ENCODE measurements at places on chromosomes 5 and 9.

DNA sequence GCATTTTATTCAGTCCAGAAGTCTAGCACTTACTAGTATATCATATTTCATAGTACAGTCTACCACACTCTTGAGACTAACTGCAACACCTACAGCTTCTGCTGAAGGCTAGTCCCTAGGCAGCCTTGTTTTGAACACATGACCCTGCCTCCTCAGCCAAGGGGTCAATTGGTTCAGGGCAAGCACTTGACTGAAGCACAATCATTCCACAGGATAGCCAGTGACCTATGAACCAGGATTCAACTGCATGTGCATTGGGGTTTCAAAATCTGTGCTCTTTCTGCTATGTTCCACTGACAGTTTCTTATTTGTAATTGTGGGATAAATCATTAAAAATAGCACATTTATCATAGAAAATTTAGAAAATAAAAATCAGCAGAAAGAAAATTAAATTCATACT, 186.8 kb downstream of the TMEM161B start:
- DNase-seq = no peak

- DNase-seq = no peak
Observed at GRCh38 chr9:92289708-92290390, 3.6 kb downstream of the IARS1 start.

DNA sequence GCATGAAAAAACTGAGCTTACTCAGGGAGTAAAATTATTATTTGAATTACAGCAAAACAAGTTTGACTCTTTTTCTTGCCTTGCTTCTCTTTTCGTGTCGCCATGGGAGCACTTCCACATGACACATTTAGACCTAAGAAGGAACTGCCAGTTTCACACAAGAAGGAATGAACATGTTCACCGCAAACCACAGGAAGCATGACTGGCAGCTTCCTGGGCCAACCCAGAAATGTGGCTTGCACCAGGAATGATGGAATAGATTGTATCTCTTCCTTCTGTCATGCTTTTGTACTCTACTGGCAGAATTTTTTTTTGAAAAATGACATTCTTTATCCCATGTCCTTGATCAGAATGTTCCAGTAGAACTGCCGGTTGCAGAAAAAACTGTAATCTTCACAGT, 32.9 kb upstream of the MAN2A1 start:
- DNase-seq = peak; percentile 85

- DNase-seq = no peak
Observed at GRCh38 chr9:93862877-93863545, 92.1 kb downstream of the BARX1 start.

GRCh38 chr5:57698802-57699201, 216.2 kb upstream of the ACTBL2 start:
- no peak for DNase-seq

- DNase-seq = no peak
Observed at GRCh38 chr5:67817652-67818051, 397.9 kb upstream of the PIK3R1 start.

DNA sequence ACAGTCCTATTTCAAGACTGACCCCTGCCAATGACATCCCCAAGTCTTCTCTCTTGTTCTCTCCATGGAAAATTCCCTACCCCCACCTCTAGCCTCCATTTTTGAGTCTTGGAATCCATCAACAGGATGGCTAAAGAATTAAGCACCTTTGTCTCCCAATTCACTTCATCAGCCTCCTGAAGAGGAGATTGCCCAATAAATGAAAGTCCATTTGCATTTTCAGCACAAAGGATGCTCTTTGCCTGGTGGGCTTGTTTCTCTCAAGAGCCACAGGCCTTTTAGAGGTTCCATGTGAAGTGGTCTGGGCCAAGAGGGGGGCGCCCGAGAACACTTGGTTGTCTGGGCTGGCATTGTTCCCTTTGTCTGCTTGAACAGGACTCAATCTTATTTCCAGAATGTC, 12.6 kb downstream of the HSD17B3 start:
- DNase-seq = no peak

GRCh38 chr5:81826128-81826527, 75.2 kb upstream of the SSBP2 start:
- no peak for DNase-seq

DNA sequence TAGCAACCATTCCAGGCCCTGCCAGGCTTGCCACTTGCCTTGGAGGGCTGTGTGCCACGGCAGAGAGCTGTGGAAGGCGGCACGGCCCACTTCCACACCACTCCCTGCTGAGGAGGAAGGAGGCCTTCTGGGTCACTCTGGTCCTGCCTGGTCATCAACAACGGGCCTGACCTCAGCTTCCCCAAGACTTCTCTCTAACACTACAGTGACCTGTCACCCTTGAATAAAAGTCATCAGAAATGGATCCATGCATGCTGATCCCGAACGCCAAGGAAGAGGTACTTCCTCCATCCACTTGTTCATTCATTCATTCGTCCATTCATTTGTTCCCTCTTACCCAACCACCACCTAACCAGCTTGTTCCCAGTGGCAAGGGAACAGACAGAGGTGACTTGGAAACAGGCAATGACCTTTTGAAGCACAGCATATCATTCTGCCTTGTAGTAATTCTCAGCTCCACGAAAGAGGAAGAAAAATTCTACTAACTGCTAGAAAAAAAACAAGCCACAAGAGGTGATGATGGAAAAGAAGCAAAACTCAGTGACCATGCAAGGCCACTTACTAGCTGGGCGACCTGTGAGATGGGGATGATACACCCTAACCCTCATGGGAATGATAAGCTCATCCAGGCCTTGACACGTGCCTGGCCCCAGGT, 58.6 kb downstream of the STK10 start:
- peak; percentile 85 for DNase-seq

- DNase-seq = no peak
Observed at GRCh38 chr9:130352081-130352480, 86.5 kb downstream of the HMCN2 start.

GRCh38 chr9:127209948-127210640, 54.5 kb upstream of the GARNL3 start:
- DNase-seq = peak; percentile 64

DNA sequence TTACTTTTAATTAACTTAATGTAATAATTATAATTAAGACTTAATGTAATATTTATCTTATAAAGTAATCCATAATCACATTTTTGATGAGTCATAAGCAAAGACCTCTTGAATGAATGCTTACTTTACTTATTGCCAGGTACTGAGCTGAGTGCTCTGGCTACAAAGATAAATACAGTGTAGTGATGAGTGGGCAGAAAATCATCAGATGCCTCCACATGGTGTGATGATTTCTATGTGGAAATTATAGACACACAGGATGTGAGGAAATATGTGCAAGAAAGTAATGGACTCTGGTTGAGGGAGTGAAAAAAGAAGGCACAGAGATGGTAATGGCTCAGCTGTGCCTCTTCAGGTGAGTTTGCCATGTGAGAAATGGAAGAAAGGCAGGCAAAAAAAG, 422.6 kb upstream of the CD180 start:
- no peak for DNase-seq

- peak; percentile 73 for DNase-seq
Observed at GRCh38 chr5:158676642-158677469, 422.9 kb downstream of the EBF1 start.

DNA sequence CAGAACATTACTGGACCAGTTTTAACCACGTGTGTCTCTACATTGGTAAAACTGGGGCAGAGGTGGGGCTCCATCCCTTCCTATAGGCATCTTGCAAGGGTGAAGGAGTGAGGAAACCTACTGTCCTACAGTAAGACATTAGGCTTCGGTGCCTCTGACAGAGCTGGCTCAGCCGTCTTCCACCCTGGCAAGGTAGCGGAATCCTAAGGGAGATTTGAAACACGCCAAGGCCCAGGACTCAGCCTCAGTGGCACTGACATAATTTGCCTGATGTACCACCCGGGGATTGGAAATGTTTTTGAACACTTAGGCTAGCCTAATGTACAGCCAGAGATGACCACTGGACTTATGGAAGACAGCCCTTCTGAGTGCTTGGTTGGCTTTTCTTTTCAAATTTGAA, 329.7 kb upstream of the IRX1 start:
- no peak for DNase-seq

- DNase-seq = no peak
Observed at GRCh38 chr5:169165052-169165451, 135.9 kb downstream of the SLIT3 start.

- no peak for DNase-seq
Observed at GRCh38 chr5:172453206-172453985, 929 bp downstream of the SH3PXD2B start.

GRCh38 chr5:10876006-10876744, 115.1 kb upstream of the DAP start:
- no peak for DNase-seq

DNA sequence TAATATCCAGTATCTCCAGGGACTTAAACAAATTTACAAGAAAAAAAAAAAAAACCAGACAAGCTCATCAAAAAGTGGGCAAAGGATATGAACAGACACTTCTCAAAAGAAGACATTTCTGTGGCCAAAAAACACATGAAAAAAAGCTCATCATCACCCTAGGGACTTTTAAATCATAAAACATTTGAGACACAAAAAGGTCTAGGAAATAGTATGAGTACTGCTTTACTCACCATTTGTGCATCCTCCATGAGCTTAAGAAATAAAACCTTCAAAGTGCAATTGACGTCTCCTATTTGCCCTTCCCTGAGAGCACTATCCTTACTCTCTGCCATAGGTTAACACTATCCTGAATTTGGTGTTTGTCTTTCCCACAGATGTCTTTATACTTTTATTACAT, 193.7 kb upstream of the NREP start:
- no peak for DNase-seq

DNA sequence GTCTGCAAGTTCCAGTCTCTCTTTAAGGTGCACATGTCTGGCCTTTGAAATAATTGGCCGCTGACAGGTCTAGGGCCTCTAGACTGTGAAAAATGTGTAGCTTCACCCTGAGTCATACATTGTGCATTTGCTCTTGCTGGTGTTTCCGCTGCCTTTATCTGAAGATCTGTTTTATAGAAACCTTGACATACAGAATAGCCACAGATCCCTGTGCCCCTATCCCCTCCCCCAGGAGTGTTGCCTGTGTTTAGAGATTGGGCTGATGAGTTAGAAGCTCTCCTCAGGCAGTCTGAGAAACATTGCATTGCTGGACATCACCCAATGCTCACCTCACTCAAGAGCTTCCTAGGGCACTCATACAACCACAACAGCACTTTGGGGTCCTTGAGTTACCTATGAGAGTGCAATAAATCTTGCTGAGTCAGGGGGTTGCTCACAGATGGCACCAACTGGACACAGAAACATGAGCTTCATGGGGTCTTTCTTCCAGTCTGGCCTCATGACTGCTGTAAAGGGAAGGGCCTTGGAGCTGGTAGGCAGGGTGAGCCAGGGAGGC, 3.8 kb upstream of the ZNF782 start:
- no peak for DNase-seq

- DNase-seq = no peak
Observed at GRCh38 chr9:36396985-36397384, 3.1 kb downstream of the RNF38 start.

DNA sequence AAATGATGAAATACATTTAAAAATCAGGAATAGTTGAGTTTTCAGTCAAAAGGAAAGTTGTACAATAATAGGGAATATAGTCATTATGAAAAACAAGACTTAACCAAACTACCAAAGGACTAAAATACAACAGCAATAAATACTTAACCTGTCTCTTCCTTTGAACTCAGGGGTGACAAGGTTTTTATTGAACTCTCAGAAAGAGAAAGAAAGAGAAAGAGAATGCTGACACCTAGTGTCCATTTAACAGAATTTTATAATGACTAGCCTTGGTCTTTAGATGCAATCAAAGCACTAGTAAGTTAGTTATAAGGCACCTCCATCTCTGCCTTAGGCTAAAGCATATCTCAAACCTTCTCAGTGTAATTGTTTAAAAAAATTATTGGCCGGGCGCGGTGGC, 47.5 kb downstream of the UIMC1 start:
- no peak for DNase-seq

GRCh38 chr9:95411054-95411892, 93.8 kb upstream of the FANCC start:
- DNase-seq = no peak

- no peak for DNase-seq
Observed at GRCh38 chr5:79135790-79136553, 24.4 kb downstream of the BHMT start.

DNA sequence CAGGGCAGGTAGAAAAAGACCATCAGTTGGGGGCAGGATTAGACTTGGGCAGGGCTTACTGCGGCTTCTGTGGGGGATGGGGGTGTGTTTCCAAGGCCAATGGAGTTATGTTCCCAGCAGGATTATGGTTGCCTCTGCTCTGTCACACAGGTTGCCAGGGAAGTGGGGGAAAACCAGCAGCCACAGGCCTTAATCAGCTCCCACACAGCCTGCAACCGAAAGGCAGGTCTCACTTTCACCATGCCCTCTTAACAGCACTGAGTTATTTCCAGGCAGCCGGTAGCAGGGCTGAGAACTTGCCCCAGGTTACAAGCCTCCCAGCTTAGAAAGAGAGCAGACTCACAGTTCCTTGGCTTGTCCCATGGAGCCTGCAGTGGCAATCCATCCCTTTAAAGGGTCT, 205.5 kb downstream of the FGF10 start:
- no peak for DNase-seq

DNA sequence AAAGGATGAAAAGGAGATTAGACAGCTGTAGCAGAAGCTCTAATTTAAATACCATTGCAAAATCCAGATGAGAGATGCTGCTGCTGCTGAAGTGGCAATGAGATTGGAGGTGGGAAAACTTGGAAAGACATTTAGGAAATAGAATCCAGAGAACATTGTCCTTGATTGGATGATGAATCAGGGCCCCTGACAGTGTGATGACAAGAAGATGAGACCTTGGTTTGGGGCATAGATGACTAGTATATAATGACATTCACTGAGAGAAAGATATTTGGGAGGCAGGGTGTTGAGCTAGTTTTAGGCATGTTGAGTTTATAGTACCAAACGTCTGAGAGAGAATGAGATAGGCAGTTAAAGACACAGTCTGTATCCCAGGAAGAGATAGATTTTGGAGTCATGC, 311.5 kb upstream of the MPDZ start:
- no peak for DNase-seq

- peak; percentile 79 for DNase-seq
Observed at GRCh38 chr5:174724484-174725260, at the start of gene MSX2. TSS of gene MSX2 (plus strand) at chr5:174724582. CDS start at chr5:174724660, 78 bp downstream.

- no peak for DNase-seq
Observed at GRCh38 chr5:91641730-91642350, 258.7 kb upstream of the ARRDC3 start.

GRCh38 chr5:1268056-1268455, 26.8 kb downstream of the TERT start:
- DNase-seq = no peak

GRCh38 chr9:14094491-14094890, 219.4 kb downstream of the NFIB start:
- no peak for DNase-seq

DNA sequence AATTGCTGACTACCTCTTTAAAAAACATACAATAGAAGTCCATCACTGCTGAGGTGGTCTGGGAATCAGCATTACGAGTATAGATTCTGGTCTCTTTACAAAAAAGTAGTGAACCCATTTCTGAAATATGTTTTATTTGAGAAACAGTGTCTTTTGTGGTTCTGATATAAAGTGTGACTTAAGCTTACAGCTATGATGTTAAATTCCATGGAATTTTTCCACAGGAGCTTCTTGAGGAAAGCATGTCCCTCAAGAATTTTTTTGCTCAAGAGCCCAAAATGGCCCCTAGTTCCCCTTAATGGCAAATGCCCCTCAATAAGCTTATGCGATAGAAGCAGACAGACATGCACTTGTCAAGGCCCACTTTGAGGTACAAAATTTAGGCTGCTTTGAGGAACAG, 265.7 kb downstream of the FAM170A start:
- no peak for DNase-seq
